CD4-positive, alpha-beta T cell treated with Interleukin-15 for 1 hour (primary cell): ENCODE measurements at places on chromosomes 13 and 19.

GRCh38 chr13:98482476-98483444 lies 94.1 kb downstream of the STK24 start:
- DNase-seq, result no peak

DNA sequence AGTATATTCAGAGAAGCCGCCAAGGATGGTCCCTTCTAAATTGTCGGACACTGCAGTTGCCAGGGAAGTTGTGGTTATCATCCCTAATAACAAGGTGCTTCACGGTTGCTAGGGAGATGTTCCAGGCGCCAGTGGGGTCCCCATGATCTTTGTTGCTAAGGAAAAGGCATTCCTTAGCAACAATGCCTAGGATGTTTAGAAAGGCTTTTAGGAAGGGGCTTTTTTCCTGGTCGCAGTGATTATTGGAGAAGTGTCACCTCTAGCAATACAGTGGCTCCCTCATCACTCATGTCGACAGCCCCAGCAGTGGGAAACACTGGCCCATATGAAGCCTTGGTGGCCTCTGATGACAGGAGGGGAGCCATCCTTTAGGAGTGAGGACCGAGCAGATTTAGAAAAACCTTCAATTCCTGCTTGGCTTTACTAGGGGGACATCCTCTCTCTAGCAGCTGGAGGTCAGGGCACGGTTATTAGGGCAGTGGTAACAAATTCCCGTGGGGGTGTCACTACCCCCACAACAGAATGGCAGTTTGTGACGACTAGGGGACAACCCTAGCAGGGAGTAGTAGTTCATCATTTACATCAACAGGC lies 6.4 kb upstream of the TMC4 start:
- DNase-seq, result no peak

- no peak for DNase-seq
Observed at GRCh38 chr13:83905641-83906040, 23.4 kb upstream of the SLITRK1 start.

DNA sequence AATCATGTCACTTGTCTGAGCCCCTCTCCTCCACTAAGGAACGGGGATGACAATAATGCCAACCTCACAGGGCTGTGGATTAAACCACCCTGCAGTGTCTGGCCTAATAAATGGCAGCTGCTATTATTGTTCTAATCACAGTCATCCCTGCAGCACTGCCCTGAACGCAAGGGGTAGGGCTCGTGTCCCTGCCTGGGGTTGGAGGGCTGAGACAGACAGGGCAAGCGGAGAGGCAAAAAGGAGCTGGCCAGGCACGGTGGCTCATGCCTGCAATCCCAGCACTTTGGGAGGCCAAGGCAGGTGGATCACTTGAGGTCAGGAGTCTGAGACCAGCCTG lies 10.2 kb upstream of the KPTN start:
- no peak for DNase-seq

GRCh38 chr13:76890021-76890420 lies 3.8 kb upstream of the KCTD12 start:
- no peak for DNase-seq

DNA sequence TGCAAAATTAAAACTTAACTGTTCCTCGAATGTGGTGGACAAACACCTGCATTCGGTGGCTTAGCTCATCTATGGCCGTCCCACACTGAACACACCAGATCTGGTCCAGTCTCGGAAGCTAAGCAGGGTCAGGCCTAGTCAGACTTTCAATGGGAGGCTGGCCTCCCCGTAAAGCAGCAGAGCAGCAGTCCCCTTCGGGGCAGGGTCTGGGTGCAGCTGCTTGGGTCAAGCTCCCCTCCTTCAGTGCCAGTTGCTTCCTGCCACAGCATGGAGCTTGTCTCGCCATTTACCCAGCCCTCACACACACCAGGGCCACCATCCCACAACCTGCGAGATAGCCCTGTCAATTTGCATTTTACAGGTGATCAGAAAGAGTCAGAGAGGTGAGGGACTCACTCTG lies 93.2 kb downstream of the TUBA3C start:
- DNase-seq, result no peak

GRCh38 chr19:42191855-42192254 lies 25.6 kb downstream of the DEDD2 start:
- DNase-seq, result no peak

GRCh38 chr13:73107970-73108369 lies 49.2 kb downstream of the KLF5 start:
- DNase-seq, result no peak

GRCh38 chr19:50050406-50051227 lies 24.8 kb downstream of the ZNF473 start:
- peak; percentile 90 for DNase-seq

DNA sequence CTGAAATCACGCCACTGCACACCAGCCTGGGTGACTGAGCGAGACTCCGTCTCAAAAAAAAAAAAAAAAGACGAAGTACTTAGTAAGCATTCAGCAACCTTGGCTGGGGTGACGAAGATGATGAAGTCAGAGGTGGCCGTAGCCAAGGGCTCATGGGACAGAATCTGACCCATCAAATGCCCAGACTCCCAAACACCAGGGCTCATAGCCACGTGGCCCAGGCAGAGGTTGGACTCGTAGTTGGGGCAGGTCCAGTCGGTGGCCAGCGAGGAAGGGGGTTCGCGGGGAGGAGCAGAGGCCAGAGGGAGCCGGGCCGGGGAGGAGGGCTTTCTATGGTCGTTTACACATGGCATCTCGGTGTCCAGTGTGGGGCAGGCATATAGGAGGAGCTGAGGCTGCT lies 52.1 kb upstream of the EHD2 start:
- DNase-seq, result no peak

DNA sequence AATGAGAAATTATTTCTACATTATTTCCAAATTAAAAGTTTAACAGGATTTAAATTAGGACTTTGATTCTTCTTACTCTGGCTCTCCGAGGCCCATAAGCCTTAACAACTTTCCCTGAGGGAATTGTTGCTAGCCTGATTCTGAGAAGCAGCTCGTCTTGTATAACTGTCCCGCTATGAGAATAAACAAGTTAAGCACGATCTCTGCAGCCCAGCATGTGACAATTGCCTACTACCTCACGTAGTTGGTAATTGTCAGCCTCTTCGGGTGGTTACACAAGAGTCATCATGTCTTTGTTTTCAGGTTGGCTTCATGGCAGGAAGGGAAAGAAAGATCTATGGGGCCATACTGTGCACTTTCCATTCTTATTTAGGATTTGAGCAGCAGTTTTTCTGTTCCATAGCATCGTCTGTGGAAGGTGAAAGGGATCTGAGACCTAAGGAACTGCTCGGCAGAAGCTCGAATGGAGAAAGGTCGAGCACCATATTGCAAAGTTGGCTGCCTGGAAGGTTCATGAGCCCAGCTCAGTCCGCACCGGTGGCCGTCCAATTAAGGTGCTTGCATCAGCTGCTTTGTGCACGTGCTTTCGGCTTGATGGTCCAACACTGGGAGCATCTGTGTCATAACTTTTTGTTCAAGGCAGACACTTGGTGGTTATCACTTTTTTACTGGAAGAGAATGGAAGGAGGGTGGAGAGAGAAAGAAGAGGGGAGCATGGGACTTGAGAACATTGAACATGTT lies 1.8 kb upstream of the STARD13 start:
- DNase-seq, result no peak

GRCh38 chr19:658916-659839 lies 3.8 kb downstream of the RNF126 start:
- peak; percentile 81 for DNase-seq

GRCh38 chr13:45238945-45239795 lies 38.3 kb upstream of the KCTD4 start:
- DNase-seq, result no peak

DNA sequence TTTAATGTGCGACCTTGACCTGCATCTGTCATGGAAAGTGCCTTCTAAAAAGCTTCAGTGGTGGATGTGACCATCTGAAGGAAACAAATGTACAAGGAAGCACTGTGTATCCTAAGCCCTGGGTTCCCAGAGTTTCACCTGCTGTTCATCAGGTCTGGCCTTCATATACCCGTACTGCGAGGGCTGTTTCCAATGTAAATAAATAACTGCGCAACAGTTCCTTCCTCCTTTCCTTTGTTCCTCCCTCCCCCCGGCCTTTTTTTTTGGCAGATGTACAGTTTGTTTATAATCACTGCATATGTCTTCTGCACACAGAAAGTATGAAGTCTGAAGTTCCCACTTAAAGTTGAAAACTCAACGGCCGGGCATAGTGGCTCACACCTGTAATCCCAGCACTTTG lies 5.2 kb downstream of the FAAP24 start:
- DNase-seq, result no peak

DNA sequence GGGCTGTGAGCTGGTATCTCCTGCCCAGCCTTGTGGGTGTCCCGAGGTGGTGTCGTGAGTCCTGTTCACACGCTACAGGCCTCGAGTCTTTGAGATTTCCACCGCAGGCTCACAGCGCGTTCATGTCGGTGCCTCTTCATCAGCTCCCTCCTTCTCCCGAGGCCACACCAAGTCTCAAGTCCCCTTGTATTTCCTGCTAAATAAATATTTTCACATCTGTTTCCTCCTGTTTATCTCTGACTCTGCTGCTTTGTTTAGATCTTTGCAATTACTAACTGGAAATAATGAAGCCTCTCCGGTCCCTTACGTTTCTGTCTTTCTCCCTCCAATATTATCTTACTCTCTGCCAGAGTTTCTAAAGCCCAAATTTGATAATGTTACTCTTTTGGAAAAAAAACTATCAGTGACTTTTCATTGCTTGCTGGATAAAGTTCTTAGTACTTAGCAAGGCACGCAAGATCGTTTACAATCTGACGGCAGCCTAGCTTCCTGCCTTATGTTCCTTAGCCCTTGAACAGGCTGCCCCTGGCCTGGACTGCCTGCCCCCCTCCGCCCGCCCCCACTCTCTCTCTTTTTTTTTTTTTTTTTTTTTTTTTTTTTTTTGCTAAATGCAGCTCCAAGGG lies 130.5 kb upstream of the RNF113B start:
- DNase-seq, result no peak

- no peak for DNase-seq
Observed at GRCh38 chr13:48976576-48977285, 1.0 kb downstream of the FNDC3A start.

- DNase-seq, result no peak
Observed at GRCh38 chr13:95607366-95607765, 37.1 kb downstream of the DZIP1 start.

- DNase-seq, result no peak
Observed at GRCh38 chr19:28039677-28040381, 1173.1 kb downstream of the UQCRFS1 start.

DNA sequence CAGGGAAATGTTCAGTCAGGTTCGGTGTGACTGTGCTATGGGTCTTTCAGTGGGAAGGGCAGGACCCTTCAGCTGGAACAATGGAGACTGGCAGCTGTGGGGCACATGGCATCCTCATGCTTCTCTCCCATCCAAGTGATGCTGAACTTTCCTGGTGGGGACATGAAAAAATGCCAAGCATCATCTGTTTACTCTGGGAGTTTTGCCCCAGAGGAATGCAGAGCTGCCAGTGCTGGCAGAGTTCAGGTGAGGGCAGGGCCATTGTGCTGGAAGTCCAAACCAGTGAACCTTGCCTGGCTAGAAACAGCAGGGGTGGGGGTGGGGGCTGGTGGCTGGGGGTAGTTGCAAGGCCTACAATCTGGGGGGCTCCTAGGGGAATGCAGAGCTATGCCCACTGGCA lies 1320.6 kb downstream of the PCDH9 start:
- DNase-seq, result no peak

DNA sequence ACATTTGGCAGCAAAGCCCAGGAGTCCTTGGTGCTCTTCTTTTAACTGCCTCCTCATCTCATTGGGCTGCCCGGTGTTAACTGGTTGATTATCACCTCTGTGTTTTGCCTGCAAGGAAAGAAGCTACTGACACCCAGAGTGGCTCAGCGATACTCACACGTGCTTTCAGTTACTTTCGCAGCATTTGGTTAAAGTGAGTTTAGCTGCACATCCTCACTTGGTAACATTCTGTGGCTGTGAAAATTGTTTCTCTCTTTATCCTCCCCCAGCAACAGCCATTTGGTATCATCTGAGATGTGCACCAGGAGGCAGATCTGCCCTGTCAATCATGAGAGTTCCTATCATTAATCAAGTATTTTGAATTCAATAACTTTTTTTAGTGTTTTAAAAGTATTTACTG lies 44.6 kb upstream of the GPR183 start:
- peak; percentile 60 for DNase-seq

- no peak for DNase-seq
Observed at GRCh38 chr13:46624353-46624752, 71.4 kb downstream of the LRCH1 start.

DNA sequence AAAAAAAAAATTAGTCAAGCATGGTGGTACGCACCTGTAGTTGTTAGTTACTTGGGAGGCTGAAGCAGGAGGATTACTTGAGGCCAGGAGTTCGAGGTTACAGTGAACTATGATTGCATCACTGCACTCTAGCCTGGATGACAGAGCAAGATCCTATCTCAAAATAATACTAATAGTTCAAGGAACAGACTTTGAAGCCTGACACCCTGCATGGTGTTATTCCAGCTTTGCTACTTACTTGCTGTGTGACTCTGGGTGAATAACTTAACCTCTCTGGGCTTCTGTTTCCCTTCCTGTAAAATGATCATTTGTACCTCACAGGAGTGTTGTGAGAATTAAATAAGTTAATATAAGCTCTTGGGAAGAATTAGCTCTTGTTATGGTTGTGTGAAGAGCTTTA lies 3.5 kb upstream of the FOSB start:
- DNase-seq, result no peak

GRCh38 chr13:40163066-40164000 lies 503.1 kb downstream of the FOXO1 start:
- no peak for DNase-seq

DNA sequence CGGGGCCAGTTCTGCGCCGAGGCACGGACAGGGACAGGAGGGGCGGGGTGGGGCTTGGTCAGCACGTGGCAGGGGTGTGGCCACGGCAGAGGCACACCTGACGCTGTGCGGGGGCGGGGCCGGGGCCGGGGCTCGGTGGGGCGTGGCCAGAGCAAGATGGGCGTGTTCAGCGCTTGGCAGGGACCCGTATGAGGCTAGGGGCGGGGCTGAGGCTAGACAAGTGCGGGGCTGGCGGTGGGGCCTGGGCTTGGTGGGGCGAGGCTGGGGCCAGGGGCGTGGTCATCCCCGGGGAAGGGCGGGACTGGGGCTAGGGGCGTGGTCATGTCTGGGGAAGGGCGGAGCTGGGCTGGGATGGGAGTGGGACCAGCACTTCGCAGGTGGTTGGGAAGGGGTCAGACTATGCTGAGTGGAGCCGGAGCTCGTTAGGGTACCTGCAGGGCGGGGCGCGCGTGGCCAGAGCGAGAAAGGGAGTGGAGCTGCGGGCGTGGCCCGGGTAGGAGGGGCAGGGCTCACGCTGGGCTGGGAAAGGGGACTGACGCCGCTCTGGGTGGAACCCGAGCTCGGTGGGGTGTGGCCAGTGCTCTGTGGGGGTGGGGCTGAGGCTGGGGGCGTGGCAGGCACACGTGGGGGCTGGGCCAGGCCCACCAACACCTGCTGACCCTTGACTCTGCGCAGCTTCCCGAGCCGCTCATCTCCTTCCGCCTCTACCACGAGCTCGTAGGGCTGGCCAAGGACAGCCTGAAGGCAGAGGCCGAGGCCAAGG lies 12.8 kb downstream of the POLR2E start:
- DNase-seq, result peak; percentile 93

DNA sequence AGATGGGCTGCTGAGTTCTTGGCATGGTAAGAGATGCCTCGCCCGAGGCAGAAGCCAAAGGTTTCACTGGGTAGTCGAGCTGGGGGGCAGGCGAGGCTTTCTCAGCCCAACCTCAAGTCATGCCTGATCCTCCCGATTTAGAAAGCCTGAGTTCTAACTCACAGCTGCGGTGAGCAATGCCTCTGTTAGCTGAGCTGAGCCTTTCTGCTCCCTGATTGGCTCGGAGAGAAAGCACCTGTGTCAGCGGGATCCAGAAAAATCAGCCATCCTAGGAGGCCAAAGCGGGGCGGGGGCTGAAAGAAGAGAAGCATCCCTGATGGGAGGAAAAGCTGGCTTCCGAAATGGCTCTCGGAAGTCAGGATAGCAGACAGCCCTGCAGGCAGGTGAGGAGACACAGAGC lies 44.7 kb downstream of the CACNA1A start:
- no peak for DNase-seq
